Amniotic stem cell (primary cell): ENCODE measurements at places on chromosomes 2 and 18.

DNA sequence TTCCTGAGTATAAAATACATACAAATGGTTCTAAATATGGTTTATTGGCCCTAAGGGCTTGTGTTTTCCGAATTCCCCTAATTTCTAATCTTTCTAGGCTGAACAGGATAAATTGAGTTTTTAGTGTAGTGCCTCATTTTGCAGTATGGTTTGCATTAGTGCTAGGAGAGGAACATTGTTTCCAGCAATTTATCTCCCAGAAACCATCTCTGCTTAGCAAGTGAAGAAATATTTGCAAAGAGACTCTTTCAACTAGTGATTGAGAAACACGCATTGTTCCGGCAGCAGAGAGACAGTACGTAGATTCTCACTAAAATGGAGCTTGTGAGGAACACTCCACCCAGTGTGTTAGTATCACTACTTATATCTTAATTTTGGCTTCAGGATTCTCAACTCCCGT, 177.8 kb upstream of the EPAS1 start:
- DNase-seq: no peak

GRCh38 chr18:58272779-58273435, 228.9 kb downstream of the NEDD4L start:
- DNase-seq: no peak

- no peak for DNase-seq
Measured at GRCh38 chr2:120641366-120641771, 94.3 kb upstream of the GLI2 start.

GRCh38 chr2:28004086-28004485, 113.6 kb downstream of the BABAM2 start:
- DNase-seq: peak; percentile 33
